ENCODE measurements at places on chromosomes 6 and 20. TPM values are rescaled to one million over a fixed set of nuclear protein-coding genes. Genes with fewer than 3 reads are reported as not detected.

GRCh38 chr6:37357288-37357687, 3.5 kb downstream of the RNF8 start:
- no peak for DNase-seq

The UNC93A gene
- total RNA-seq, result not detected

The FERMT1 gene
- total RNA-seq, result 58.9 TPM

DNA sequence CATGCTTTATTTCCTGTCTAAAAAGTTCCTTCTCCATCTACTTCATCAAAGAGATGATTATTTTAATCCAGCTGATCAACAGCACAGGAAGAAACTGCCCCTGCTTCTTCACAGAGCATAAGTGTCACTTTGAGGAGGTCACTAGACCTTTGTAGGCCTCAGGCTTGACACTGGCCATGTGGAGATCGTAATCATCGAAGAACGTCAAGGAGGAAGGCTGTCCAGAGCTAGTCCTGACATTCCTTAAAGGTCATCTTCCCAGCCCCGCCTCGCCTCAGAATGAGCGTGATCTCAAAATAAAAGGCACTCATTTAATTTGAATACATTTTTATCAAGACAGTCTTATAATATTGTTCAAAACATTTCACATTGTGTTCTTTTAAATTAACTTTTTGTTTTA, 445.7 kb upstream of the CDH4 start:
- no peak for DNase-seq

DNA sequence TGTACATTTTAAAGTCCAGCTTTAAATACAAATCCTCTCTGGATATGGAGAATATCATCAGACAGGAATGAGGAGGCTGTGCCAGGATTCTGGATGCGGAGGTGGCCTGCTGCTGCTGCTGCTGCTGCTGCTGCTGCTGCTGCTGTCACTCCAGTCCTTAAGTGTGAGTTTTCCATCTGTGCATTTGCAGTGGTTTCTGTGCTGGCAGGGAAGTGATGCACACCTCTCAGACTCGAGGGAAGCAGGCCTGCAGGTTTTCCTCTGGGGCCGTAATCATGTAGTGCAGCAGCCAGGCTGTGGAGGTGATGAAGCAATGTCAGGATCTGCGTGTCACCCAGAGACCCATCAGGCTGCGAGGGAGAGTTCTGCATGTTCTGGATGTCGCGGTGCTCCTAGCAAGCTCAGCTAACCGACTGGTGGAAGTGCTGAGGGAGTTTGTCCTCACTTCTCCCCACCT, 32.0 kb downstream of the CFAP61 start:
- no peak for DNase-seq

The RAD21L1 gene
- total RNA-seq, result 0.06 TPM

The TSPO2 gene
- total RNA-seq, result 0.44 TPM

- DNase-seq, result peak; percentile 81
Measured at GRCh38 chr6:3803627-3804468, 45.3 kb upstream of the FAM50B start.

The TUBB2B gene
- 1.4 TPM for total RNA-seq

GRCh38 chr20:50340541-50340940, 149.9 kb downstream of the CEBPB start:
- peak; percentile 13 for DNase-seq

DNA sequence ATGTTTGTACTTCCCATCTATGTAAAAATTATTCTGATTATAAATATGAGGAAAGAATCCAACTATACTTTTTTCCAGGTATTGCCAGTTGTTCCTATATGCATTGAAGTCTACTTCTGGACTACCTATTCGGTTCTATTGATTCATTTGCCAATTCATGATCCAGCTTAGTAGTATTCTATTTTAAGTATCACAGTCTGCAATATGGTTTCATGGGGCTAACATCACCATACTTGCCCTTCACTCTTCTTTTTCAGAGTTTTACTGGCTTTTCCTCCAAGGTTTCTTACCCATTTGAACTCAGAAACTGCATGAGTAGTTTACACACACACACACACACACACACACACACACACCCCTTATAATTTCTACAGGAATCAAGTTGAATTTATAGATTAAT, 34.5 kb downstream of the NUDT3 start:
- no peak for DNase-seq

DNA sequence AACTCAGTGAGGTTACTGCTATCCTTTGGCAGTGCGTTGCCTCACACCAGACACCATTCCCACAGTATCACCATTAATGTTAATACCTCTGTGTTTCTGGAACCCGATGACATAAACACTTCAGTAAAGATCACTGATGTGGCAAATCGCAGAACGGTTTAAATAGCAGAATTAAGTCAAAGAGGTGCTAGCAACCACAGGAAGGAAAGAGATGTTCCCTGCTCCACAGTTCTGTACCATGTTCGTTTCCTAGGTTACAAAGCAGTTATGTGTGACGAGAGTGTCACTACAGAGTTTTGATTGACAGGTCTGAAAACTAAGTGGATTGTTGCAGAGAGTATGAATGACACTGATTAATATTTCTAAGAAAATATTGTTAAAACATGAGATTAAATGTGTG, 272.3 kb downstream of the KHDRBS2 start:
- no peak for DNase-seq

DNA sequence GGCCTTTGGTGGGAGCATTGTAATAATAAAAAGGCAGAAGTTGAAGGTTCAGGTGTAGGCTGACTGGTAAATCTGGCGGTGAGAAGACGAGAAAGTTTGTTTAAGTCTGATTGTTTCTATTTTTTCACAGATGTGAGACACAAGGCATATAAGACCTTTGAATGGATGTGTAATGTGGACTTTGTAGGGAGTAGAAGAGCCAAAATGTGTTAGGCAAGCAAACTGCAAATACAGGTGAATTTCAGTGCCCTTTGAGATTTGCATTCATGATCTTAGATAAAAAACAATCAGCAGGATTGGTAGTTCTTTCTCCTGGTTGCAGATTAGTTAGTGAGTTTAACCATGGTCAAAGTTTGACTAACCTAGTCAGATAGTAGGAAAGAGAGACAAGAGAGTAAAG, 238.9 kb downstream of the FRK start:
- DNase-seq, result no peak

- DNase-seq, result no peak
Measured at GRCh38 chr6:98945311-98946115, 2.2 kb downstream of the FBXL4 start.

GRCh38 chr6:5517796-5518195, 256.5 kb downstream of the FARS2 start:
- no peak for DNase-seq

The NKX2-2 gene
- total RNA-seq, result not detected

The DACT2 gene
- total RNA-seq, result 2.9 TPM

The B3GAT2 gene
- not detected for total RNA-seq

- DNase-seq, result no peak
Measured at GRCh38 chr6:161442420-161442819, 168.6 kb upstream of the AGPAT4 start.

The CST4 gene
- total RNA-seq, result not detected

GRCh38 chr6:15642276-15642675, 20.6 kb downstream of the DTNBP1 start:
- no peak for DNase-seq

DNA sequence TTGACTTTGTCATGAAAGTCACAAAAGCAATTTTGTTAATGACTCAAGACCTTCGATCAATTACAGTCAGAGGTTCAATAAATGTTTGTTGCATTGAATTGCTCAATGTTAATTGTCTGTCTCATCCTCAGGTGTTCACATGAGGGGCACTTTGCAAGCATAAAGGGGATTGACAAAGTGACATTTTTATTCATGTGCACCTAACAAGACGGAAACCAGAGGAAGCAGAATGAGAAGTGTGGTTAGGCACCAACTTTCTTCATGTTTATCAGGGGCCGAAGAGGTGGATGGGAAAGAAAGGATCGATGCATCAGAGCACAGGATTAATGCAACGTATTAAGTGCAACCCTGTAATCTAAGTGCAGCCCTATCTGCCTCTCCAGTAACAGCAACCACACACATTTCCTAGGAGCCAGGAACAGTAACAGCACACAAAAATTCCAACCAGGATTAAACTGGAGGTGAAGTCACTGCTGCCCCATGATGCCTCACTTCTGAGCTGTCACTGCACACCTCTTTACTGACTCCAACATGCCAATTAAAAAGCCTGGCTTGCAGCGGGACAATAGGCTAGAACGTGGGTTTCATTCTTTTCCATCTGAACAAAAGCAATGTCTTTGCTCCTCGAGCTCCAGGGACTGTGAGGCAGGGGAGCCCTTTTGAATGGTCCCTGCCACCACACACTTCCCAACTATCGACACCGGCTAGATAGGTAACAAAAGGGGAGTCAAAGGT, 262.7 kb downstream of the CD83 start:
- DNase-seq, result no peak

- DNase-seq, result peak; percentile 65
Measured at GRCh38 chr20:24917797-24918578, 31.1 kb upstream of the CST7 start.

The SLC22A2 gene
- not detected for total RNA-seq

DNA sequence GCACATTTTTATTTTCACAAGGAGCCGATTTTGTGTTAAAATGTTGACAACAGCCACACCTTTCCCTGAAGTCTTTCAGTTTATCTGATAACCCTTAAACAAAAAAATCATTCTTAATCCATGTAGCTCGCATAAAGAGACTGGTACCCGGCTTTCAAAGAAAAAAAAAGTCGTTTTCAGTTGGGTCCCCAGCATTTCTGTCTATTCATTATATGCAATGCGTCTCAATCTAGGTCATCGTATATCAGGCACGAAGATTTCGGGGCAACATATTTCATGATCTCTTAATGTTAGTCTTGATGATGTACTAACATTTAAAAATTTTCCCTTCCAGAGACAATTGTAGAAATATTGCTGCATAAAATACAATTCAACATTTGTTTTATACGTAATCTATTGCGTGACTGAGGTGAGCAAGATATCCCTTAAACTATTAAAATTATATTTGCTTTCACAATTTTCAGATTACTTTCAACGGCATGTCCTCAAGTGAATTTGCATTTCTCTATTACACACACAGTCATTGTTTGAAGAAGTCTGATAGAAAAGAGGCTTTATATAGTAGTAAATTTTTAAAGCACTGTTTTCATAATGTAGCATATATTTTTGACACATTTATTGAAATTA, 2.9 kb upstream of the TUBB2B start:
- DNase-seq, result no peak

- DNase-seq, result no peak
Measured at GRCh38 chr20:38873050-38873581, 53.1 kb upstream of the FAM83D start.

DNA sequence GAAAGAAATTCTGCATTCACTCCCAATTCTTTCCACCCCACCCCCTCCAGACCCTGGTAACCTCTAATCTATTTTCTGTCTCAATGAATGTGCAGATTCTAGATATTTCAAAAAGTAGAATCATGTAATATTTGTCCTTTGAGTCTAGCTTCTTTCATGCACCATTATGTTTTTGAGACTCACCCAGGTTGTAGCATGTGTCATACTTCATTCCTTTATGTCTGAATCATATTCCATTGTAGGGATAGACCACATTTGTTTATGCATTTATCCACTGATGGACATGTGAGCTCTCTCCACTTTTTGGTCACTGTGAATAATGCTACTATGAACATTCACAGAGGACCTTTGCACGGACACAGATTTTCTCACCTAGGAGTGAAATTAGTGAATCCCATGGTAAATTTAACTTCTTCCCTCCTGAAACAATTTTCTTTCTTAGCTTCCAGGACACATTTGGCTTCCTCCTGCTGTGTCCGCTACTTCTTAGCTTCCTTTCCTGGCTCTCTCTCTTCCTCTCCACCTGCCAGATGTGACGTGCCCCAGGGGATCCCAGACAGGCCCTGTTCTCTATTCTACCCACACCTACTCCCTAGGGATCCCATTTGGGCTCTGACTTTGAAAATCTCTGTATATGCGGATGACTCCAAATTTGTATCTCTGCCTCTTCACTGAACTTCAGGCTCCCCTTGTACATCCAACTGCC, 24.1 kb upstream of the ARFGEF2 start:
- no peak for DNase-seq

DNA sequence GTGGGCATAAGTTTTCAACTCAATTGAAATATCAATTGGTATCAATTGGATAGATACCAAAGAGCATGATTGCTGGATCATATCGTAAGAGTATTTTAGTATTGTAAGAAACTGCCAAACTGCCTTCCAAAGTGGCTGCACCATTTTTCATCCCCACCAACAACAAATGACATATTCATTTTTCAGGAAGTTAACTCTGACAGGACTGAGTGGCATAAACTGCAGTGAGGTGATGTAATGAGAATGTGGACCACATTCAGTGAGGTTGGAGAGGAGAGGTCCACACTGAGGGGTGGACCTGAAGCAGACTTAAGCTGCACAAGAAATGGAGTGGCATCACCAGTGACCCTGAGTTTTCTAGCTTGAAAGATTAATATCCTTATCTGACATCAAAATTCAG, 11.6 kb upstream of the CALHM6 start:
- no peak for DNase-seq

The ELOVL4 gene
- total RNA-seq, result 0.11 TPM

All from adrenal gland (tissue), 19 donors.